Putamen (tissue), 1 donor: ENCODE measurements at places on chromosomes 4 and X.

- no peak for DNase-seq
Measured at GRCh38 chrX:97070346-97070745, 186.6 kb downstream of the RPA4 start.

DNA sequence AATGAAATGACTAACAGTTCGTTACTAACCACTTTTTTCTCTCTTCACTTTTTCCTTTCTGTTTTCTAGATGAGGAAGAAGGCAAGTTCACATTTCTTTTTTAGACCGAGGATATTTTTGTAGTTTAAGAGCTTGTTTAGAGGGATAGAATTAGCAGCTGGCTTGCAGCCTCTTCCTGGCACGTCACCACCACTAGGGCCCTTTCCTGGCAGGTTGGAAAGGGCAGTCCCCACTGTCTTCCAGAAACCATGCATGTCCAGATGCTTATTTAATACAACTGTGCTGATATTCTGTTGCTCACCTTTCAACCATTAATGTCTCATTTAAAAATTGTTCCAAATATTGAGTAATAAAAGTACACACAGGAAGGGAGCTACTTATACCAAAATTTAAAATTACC lies 209.5 kb upstream of the PACRGL start:
- no peak for DNase-seq

GRCh38 chr4:148510211-148510610 lies 68.0 kb upstream of the NR3C2 start:
- no peak for DNase-seq

DNA sequence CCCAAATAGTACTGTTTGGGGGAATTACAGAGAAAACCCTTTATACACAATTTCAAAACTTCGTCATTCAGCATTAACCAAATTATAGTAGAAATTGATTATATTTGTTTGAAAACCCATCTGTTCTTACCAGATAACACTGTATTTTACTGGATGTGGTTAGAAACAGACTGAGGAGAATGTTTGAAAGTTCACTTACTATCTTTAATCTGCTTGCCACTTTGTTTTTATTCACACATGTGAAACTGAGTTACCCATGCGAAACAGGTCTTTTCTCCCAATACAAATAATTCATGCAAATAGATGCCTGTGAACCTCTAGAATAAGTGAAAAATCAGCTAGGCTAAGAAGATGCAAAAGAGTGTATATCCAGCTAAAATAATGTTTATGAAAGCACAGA lies 177.5 kb downstream of the NAA11 start:
- DNase-seq: no peak

- DNase-seq: no peak
Measured at GRCh38 chr4:56317749-56318148, 69.5 kb downstream of the AASDH start.

- no peak for DNase-seq
Measured at GRCh38 chr4:123060039-123060770, 137.8 kb upstream of the NUDT6 start.

- no peak for DNase-seq
Measured at GRCh38 chr4:2757426-2757825, 1.3 kb upstream of the TNIP2 start.
